Mononuclear cell (primary cell): ENCODE measurements at places on chromosomes 7 and 10. TPM values are rescaled to one million over a fixed set of nuclear protein-coding genes. Genes with fewer than 3 reads are reported as not detected.

Gene STX1A
- 18.6 TPM for total RNA-seq

Gene DIP2C
- 1.7 TPM for total RNA-seq

Gene SPRN
- under 0.01 TPM for total RNA-seq

Gene ZNF12
- total RNA-seq: 17.0 TPM

Gene FANK1
- total RNA-seq: 0.21 TPM

Gene RINT1
- 29.0 TPM for total RNA-seq

Gene RBP3
- not detected for total RNA-seq

Gene PVRIG
- total RNA-seq: 13.9 TPM

Gene WEE2
- total RNA-seq: 0.31 TPM

Gene DEPP1
- 0.21 TPM for total RNA-seq

Gene SHLD2
- total RNA-seq: 30.9 TPM

Gene CYP26C1
- total RNA-seq: not detected

Gene GRID2IP
- 0.21 TPM for total RNA-seq

Gene CAMK1D
- 11.0 TPM for total RNA-seq

Gene SLC16A9
- total RNA-seq: not detected

Gene PRPS1L1
- total RNA-seq: 0.31 TPM

Gene DENND11
- total RNA-seq: 46.7 TPM

Gene MRLN
- total RNA-seq: not detected
